ENCODE measurements at places on chromosomes 1 and 21.

GRCh38 chr21:15275615-15276235 lies 210.9 kb upstream of the NRIP1 start:
- DNase-seq = no peak

- peak; percentile 44 for DNase-seq
Measured at GRCh38 chr1:145918992-145919939, 749 bp upstream of the PEX11B start.

DNA sequence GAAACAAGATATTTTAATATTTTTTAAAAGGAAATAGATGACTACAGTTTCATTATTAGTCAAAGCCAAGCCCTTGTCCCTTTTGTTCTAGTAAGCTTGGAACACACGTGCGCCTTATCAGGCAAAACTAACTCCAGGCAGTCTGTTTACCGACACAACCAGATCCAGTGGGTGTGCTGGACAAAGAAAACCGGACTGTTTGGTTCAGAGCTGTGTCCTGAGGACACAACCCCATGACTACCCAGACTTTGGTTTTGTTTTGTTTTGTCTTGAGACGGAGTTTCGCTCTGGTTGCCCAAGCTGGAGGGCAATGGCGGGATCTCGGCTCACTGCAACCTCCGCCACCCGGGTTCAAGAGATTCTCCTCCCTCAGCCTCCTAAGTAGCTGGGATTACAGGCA lies 13.9 kb upstream of the RHOU start:
- no peak for DNase-seq

DNA sequence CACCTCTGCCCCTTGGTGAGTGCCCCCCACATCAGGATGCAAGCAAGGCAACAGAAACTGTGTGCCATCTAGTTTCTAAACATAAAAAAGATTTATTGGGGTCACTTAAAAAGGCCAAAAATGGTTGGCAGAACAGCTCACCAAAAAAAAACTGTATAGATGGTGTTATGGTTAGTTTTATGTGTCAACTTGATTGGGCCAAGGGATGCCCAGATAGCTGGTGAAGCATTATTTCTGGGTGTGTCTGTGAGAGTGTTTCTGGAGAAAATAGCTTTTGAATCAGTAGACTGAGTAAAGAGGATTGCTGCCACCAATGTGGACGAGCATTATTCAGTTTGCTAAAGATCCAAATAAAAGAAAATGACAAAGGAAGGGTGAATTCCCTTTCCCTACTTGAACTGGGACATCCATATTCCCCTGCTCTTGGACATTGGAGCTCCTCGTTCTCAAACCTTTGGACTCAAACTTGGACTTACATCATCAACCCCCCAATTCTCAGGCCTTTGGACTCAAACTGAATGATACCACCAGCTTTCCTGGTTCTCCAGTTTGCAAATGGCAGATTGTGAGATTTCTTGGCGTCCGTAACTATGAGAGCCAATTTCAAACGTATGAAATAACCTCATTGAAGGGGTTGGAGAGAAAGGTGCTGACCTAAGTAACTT lies 16.9 kb downstream of the CAPN9 start:
- DNase-seq = no peak

DNA sequence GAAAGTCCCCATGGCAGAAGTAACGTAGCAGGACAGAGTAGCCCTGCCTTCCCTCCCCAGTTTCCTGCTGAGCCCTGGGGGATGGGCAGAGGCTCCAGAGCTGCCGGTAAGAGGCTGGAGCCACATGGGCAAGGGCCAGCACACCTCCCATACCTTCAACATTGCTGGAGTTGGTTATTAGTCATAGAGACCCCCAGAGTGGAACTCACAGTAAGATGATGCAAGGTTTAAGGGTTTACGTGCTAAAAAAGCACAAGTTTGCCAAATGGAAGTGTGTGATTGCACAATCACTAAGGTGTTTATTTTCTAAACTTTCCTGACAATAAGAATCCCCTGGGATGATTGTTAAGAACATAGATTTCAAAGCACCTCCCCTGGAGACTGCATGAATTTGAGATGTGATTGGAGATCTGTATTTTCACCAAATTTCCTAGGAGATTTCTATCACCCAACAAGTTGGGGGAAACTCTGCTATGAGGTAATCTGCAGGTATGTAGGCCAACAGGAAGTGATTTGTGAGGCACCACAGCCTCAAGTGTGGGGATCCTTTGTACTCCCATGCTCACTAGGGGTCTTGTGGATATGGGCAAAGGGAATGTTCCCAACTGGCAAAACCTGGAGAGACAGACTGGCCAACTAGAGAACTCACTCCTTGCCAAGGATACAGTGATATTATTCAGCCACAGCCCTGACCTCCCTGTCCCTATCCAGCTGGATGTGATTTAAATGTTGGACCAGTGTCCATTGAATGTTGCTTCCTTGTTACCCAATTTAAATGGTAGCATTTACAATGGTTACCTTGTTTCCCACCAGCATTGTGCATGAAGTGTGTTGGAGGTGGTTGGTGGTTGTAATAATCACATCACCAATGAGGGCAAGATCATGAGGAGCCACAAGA lies 37.1 kb upstream of the CSF1 start:
- no peak for DNase-seq

DNA sequence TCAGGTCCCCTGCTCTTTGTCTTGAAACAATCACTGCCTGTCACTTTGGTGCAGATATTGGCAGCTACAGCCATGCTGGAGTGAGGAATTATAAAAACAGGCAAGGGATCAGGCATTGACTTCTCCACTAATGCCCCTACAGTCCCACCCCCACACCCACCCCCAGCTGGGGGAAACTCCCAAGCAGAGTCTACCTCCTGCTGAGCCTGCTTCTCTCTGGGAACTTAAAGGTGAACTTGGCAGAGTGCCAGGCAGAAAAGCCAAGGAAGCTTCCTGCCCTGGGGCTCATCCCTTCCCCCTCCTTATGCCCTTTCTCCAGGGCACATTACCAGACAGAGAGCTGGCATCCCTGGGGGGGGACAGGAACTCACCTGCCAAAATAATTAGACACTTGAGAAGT lies 6.7 kb downstream of the NCMAP start:
- DNase-seq = no peak

DNA sequence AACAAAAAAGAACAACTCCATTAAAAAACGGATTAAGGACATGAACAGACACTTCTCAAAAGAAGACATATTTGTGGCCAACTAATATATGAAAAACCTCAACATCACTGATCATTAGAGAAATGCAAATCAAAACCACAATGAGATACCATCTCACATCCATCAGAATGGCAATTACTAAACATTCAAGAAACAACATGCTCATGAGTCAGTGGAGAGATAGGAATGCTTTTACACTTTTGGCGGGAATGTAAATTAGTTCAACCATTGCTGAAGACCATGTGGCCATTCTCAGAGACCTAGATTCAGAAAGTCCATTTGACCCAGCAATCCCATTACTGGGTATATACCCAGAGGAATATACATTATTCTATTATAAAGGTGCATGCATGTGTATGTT lies 1442.6 kb upstream of the B3GALT2 start:
- DNase-seq = no peak

DNA sequence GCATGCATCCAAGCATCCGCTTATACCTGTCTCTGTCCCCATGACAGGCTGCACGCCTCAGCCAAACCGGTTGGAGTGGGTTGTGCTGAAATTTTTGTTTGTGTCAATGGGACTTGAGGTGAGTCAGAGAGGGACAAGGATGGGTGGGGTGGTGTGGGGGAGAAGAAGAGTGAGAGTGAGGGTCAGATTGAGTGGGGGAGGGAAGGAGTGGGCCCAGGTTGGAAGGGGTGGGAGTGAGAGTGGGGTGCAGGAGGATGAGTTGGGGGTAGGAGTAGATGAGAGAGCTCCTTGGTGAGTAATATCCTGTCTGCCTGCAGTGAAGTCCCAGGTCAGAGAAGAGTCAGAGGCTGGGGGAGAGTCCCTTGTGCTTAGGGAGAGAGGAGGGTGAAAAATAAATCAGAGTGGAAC lies 3.3 kb upstream of the NECTIN4 start:
- no peak for DNase-seq

- DNase-seq = no peak
Measured at GRCh38 chr21:36757196-36757595, 58.3 kb downstream of the SIM2 start.

- DNase-seq = no peak
Measured at GRCh38 chr1:111199881-111200801, at the start of gene DENND2D. DENND2D (minus strand) TSS chr1:111200646; CDS start chr1:111200459, 187 bp downstream.

DNA sequence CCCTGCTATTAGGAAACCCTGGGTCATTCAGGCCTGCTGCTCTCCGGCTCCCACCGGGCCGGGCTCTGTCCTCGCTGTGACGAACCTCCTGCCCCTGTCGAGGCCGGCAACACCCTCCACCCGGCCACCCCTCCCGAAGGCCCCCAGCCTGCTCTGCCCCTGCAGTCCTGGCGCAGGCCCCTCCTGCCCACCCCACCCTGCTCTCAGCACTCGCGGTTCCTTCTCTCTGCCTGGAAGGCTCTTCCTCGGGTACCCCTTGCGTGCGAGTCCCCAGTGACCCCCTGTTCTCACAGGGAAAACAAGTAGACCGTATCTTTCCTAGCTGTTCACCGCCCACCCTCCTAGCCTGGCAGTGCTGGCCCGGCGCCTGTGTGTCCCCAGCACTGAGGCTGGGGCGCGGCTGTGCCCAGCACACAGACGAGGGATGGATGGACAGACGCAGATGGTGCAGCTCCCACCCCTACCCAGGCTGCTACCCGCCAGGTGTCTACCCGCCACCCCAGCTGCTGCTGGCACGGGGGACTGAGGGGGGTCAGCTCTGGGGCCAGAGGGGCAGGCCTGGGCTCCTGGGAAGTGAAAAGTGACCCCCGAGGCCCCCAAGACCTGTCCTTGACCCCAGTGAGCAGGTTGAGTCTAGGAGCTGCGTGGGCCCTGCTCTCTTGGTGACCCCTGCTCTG lies 3.1 kb upstream of the VWA1 start:
- DNase-seq = no peak

- DNase-seq = no peak
Measured at GRCh38 chr1:159201642-159202041, 3.0 kb upstream of the ACKR1 start.

- DNase-seq = no peak
Measured at GRCh38 chr1:71424536-71424935, 343.7 kb upstream of the ZRANB2 start.

DNA sequence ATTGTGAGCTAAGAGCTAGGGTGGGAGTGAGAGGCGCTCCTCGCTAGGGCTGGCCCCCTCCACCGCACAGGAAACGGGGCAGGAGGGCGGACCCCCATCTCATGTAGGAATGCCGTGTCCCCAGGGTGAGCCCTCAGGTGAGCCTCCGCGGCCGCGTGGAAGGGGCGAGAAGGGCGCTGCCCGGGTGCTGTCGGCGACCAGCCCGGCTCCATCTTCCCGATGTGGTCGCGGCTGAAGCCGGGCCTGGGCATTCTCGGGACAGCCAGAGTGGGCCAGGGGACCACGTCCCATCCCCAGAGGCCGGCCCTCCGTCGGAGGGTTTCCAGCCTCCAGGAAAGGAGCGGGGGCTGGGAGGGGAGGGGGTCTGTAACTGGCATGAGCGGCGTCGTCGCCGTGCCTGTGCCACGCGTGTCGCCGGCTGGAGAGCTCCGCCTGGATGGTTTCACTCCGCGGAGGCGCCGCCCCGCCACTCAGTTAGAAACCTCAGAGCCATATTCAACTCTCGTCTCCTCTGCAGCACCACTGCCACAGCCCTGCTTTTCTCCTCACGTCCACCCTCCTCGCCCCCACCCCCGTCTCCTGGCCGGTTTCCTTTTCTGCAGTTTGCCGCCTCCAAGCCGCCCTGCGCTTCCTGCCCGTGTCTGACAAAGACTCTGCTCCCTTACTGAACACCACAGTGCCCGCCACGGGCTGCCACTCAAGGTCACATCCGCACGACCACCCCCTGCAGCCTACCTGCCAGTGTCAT lies at the start of gene TMEM269:
Gene TMEM269, plus strand, starts transcription at position 46 of the 748 bp plus-strand sequence. CDS start 4,903 bp downstream, outside the sequence.
- peak; percentile 16 for DNase-seq

DNA sequence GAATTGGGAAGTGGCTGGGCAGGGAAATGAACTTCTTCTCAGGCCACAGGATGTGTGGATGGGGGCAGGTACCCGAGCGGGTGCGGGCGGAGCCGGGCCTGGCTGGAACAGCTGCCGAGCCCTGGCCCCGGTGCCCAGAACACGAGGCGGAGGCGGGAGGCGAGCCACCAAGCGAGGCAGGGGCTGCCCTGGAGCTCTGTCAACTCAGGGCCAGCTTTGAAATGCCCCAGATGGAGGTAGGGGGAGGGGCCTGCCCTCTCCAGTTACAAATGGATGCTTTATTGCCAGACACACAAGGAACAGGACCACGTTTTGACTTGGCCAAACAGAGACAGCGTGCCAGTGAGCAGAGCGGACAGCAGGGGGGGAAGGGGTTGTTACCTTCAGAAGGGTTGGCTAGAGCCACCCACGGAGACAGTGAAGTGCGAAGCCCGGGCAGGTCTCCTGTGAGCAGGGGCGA lies 240.4 kb downstream of the SDCCAG8 start:
- DNase-seq = peak; percentile 24

GRCh38 chr1:89451011-89451410 lies 73.6 kb upstream of the LRRC8B start:
- DNase-seq = no peak

- peak; percentile 75 for DNase-seq
Measured at GRCh38 chr1:243475966-243476365, 220.1 kb downstream of the SDCCAG8 start.

GRCh38 chr1:2148691-2149090 lies 45.9 kb downstream of the FAAP20 start:
- no peak for DNase-seq

DNA sequence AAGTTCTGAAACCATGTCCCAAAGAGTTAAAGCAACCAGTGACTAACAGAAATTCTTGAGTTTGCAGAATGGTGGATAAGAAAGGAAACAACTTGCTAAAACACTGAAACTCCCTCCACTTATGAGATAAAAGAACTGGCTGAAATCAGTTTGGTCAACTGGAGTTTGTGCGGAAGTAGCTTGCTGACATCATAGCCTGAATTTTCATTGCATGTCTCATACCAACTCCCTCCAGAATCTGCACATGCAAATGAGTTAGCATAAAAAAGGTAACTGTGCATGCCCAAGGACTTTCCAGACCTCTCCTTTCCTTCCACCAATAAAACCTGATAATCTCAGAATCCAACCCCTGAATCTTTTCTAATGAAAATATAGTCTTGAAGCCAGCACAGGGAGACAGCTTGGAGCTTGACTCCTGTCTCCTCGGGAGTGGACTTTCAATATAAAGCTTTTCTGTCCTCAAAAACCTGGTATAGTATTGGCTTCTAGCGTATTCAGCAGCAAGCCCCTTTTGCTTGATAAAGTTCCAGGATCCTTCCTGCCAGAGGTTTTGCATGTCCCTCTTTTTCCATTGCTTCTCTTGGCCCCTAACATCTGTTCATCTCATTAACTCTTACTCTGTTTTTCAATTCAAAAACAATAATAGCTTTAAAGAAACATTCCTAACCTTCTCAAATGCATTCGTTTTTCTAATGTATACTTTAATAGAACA lies 785.8 kb upstream of the ADGRL4 start:
- DNase-seq = no peak

DNA sequence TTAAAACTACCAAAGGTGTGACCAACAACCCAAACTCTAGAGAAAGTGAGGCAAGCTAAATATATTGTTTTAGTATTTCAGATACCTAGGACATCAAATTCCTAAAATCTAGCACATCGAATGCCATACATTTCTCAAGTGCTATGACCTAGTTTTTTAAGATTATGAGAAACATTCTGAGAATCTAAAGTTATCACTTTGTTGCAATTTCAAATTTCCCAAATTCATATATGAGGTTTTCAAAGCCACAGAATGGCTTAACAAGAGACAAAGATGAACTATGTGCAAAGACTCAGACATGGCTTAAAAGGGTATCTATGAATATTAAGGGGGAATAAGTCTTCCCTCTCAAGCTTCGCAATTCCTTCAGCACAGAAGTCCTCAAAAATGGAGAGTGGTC lies 6.8 kb downstream of the SCYL3 start:
- no peak for DNase-seq

- DNase-seq = no peak
Measured at GRCh38 chr1:36889478-36890226, 144.7 kb downstream of the GRIK3 start.

All from WTC11 (cell line).